ENCODE measurements at places on chromosomes 12 and 14.

- no peak for DNase-seq
Measured at GRCh38 chr14:72726444-72726843, 167.5 kb downstream of the DPF3 start.

- no peak for DNase-seq
Measured at GRCh38 chr14:101231828-101232227, 328.3 kb upstream of the RTL1 start.

DNA sequence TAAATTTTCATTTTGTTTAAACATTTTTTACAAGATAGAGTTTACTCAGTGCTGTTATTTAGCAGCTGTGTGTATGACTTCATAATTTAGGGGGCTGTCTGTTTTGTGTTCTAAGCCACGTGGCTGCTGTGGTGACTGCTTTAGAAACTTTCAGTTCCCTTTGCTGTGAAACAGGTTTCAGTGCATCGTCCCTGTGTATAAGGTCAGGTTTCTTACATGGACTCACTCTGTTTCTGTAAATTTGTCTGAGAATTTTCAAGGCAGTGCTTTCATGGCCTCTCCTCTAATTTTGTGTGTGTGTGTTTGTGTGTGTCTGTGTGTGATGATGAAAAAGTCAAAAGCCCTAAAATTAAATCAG, 32.4 kb downstream of the BICD1 start:
- no peak for DNase-seq

- DNase-seq, result no peak
Measured at GRCh38 chr14:103767336-103767894, 51.8 kb downstream of the ZFYVE21 start.

DNA sequence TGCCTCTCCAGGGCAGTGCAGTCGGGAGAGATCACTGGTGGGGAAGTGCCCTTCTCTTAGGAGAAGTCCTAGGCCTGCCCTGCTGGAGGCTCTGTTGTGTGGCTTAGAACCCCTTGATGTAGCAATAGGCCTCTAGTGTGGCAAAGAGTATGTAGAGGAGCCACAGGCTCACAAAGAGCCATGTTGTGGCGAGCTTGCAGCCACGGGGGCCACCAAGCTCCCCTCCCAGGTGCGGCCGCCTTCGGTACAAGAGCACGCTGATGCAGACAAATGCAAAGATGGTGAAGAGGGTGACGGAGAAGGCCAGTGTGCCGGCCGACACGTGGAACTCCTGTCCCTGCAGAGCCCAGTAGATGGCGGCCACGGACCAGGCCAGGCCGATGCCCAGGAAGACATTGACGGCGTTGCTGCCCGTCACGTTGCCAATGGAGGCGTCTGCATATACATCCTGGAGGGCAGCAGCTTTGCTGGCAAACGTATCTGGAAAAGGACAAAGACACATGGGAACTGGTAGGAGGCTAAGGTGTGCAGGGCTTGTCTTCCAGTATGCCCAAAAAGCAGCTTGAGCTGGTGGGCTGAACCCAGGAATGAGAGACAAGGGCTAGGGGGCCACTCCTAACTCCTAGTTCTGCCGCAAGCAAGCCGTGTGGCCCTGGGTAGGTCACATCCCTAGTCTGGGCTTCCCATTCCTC, 142.8 kb downstream of the SLC8A3 start:
- DNase-seq, result peak; percentile 37

DNA sequence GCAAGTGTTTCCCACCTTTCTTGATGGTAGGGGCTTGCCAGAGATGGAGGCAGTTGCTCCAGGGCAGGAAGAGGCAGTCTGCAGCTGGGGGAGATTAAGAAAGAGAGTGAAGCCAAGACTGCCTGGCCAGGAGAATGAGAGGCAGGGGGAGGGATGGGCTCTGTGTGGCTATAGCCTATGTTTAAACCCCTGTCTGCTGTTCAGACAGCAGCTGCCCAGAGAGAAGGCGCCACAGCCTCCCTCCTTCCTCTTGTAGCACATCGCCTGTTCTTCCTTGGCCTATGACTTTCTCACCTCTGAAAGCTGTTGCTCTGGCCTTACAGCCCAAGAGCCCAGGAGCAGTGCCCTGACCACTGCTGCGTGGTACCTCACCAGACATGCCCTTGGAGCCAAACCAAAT, 61.7 kb downstream of the EMP1 start:
- DNase-seq, result no peak

- DNase-seq, result no peak
Measured at GRCh38 chr12:130139567-130140421, 22.5 kb upstream of the FZD10 start.

DNA sequence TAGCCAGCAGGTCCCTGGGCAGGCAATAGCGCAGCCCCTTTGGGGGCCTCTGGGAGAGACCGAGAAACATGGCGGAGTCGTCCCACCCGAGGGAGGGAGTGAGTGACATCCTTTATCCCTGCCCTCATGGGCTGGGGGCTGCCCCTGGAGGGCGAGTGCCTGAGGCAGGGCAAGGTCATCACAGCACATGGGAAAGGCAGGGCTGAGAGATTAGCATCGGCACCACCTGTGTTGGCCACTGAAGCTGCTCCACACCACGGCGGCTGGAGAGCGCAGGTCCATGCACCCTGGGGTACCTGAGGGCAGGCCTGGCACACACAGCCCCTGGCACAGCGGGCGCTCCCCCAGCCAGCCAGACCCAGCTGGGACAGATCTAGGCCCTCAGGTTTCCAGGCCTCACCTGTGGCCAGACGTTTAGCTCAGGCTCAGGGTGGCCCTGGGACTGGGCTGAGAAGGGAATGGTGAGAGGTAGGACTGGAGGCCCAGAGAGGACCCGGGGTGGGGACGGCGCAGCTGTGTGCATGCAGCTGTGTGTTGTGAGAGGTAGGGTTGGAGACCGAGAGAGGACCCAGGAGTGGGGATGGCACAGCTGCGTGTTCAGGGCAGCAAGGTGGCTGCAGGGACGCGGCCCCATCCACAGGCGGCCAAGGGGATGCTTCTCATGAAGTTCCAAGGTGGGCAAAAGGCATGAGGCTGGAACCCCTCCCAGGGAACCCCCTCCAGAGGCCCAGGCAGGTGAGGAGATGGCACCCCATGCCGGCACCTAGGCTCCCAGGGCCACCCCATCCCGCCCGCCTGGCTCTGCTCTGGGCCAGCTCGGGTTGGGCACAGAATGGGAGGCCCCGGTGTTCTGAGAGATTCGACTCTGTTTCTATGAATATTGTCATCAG, 74.1 kb downstream of the KIF26A start:
- DNase-seq, result no peak

DNA sequence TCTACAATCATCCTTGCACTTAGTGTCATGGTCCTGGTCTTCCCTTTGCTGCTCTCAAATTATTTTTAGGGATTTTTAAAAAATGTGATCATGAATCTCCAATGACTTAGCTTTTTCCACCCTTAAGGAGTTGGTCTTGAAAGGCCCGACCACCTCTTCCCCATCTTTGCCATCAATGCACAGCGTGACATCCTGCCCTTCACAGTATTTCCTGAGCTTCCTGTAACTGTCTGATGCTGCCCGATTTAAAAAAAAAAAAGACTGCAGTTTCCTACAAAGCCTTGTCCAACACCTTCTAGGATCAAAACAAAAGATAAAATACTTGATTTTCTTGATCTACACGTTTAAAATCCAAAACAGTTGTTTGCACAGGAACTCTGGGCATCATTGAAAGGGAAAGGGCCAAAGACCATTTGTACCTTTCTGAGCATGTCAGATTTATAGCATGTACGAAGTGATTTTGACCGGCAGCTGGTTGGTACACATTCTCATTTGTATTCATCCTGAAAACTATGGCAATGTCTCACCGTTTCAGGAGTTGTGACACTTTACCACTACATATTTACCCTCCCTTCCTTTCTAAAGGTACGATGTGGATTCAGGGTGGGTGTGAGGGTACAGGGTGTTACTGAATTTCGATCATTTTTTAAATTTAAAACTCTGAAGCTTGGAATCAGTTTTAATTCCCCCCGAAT, 7.4 kb upstream of the ELK3 start:
- no peak for DNase-seq

- DNase-seq, result no peak
Measured at GRCh38 chr12:78204926-78205325, 374.2 kb downstream of the NAV3 start.

GRCh38 chr14:81402123-81402495, 2.0 kb upstream of the STON2 start:
- peak; percentile 76 for DNase-seq

DNA sequence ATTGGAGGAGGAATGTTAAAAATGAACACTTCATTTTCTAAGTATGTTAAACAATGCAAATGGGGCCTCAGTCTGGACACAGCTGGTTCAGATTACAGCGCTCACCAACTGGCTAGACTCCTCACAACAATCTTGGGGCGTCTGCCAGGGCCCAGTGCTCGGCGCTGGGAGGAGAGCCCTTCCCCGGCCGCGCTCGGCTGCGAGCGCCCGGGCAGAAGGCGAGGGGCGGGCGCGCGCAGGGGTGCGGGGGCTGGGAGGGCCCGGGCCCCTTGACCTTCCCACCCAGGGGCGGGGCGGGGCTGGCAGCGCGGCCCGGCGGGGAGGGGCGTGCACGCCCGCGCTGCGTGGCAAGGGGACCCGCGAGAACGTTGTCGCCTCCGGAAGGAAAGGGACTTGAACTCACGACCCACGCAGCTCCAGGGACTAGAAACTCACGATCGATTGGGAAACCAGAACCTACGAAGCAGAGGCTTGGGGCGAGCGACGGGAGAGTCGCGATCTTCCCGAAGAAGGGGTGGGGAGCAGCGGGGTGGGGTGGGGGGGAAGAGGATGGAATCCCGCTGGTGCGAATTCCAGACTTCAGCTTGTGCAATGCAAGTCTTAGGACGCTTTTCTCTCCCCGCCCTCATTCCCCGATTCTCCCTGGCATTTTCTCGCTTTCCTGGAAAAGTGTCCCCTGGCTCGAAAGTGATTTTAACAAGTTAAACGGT, at the start of gene FBLN5:
Gene FBLN5 (minus strand): TSS at position 220 of the 710 bp plus-strand sequence. CDS start 465 bp downstream, outside the sequence.
- peak; percentile 14 for DNase-seq

- no peak for DNase-seq
Measured at GRCh38 chr12:81866081-81866480, 106.9 kb upstream of the PPFIA2 start.

DNA sequence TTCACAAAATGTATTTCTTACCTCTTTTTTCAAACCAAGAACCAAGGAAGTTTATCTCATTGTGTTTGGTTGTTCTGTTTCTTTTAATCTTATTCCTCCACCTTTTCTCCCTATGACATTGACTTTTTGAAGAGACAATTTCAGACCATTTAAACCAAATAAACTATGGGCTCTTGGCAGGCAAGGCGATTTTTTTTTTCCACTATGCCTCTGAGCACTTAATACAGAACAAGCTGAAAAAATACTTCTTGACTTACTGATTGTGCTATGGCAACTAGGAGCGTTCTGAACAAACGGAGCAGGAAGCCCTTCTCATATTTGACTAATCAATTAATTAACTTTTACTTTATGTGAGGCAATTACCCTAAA, 98.0 kb downstream of the ZNF664 start:
- no peak for DNase-seq

- no peak for DNase-seq
Measured at GRCh38 chr12:120413901-120414695, 23.8 kb upstream of the COX6A1 start.

DNA sequence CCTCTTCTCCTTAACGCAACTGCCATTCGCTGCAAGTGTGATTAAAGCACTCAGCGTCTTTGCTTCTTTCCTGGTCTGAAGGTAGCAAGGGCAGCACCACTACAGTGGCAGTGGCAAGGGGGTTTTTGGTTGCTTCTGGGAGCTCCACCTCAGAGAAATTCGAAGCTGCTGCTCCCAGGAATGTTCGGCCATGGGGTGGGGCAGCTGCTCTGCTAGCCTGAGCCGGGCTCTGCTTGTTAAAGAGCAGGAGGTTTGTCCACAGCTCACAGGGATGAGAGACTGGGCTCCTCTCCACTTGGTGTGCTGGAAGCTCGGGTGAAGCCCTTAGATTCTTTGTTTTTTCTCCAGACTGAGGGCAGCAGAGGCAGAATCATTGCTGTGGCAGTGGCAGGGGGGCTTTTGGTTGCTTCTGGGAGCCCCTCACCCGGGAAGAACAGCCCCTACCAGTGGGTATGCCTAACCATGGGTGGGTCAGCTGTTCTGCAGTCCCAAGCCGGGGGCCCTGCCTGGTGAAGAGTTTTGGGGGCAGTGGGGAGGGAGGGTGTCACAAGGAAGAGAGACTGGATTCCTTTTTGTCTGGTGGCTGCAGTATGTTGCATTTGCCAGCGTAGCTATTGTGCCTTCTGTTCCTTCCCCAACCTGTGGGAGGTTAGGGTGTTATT, 340.2 kb downstream of the AEBP2 start:
- DNase-seq, result no peak

DNA sequence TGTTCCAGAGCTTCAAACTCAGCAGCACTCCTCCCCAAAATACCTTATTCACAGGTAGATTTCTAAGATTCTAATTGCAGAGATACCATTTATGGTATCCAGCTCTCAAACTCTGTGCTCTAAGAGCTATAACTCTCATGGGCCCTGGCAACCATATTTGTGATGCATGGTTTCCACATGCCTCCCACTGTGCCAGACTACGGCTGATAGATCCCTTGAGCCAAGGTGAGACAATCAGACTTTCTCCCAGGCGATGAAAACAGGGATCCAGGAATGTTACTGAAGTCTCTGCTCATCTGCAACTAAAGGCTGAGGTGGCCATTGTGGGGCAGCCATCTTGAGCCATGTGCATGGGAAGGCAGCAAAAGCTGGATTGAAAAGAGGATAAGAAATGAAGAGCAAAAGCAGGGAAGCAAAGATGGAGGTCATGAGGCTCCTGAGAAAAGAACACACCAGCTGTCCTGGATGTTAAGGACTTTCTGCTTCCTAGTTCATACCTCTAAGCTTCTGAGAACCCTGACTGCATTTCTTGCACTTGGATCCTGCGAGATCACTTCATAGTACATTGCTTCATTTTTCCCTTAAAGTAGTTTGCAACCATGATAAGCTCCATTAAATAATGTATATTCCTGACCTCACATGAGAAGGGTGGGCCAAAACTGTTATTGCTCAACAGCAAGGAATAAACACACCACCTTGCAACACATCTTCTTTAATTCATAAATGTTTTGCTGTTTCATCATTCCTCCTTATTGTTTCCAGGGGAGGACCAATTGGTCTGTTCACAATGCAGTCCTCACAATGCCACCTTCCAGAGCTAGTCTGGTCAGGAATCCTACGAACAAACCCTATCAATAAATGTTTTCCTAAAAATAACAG, 5.4 kb downstream of the EGLN3 start:
- DNase-seq, result no peak

GRCh38 chr14:90815572-90815821, 733 bp downstream of the TTC7B start:
- no peak for DNase-seq

- DNase-seq, result no peak
Measured at GRCh38 chr12:47041327-47041726, 38.1 kb upstream of the PCED1B start.

DNA sequence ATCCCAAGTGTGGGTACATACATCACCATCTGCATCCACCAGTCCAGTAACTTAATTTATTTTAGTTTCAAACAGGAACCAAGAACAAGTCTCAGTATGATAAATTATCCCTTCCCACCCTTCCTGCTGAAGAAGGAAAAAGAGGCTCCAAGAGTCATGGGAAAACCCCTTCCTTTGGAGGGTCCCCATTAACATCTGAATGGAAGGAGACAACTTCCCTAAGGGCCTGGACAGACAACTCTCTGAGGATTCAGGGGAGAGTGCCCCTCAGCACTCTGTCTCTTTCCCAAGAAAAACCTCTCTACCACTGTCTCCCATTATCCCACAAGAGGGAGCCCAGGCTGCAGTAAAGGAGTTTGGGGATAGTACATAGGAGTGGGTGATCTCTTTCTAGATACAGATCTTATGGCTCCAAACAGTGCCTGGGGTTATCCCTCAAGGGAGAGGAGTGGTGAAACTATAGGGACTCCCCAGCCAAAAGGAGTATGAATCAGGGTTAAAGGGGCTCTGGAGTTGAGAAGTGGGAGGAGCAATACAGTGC, 6.2 kb downstream of the WNT10B start:
- DNase-seq, result no peak
